ENCODE measurements at places on chromosomes 4 and X.
A peak's percentile ranks its signal among the peaks of the same experiment; 100 is the strongest.

GRCh38 chrX:27555514-27555913 lies 34.6 kb upstream of the DCAF8L2 start:
- no peak overlapping the region for H3K4me3 ChIP-seq
- no peaks in the 10 kb centered on the region for H3K36me3 ChIP-seq
- no peak for DNase-seq
- no peaks in the 10 kb centered on the region for H3K4me1 ChIP-seq
- H3K27ac ChIP-seq, result no peak overlapping the region

DNA sequence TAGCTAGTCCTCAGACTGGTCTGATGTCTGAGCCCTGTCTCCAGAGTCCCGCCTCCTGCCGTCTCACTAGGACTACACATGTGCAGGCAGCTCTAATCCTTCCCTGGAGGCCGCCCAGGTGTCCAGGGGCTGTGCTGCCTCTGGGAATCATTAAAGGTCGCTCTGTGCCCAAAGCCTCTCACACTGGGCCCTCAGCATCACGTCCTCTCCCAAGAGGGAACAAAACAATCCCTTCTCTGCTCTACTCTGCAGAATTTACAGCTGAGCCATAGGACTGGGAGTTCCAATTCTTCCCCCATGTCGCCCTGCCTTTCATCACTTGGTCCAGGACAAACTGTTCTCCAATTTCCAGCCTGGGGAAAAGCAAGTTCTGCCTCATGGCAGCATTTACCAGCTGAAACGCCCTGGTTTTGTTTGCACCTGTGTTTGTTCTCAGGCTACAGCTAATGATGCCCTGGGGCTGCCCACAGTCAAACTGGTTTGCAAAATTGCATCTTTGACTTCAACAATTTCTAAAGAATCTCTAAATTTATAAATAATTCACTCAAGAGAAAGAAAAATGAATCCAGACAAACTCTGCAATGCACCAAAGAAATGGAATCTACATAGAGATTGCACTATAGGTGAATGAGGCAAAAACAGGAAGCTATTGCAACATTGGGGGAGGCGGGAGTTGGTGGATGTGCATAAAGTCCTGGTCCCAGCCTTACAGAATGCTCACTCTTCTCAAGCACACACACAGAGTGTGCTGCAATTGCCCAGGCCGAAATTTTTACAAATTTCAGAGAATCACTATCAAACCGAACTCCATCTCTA lies 7.2 kb upstream of the MRFAP1 start:
- H3K36me3 ChIP-seq, result no peaks in the 10 kb centered on the region
- no peak for DNase-seq
- no peak overlapping the region for H3K27ac ChIP-seq
- no peaks in the 10 kb centered on the region for H3K27me3 ChIP-seq

DNA sequence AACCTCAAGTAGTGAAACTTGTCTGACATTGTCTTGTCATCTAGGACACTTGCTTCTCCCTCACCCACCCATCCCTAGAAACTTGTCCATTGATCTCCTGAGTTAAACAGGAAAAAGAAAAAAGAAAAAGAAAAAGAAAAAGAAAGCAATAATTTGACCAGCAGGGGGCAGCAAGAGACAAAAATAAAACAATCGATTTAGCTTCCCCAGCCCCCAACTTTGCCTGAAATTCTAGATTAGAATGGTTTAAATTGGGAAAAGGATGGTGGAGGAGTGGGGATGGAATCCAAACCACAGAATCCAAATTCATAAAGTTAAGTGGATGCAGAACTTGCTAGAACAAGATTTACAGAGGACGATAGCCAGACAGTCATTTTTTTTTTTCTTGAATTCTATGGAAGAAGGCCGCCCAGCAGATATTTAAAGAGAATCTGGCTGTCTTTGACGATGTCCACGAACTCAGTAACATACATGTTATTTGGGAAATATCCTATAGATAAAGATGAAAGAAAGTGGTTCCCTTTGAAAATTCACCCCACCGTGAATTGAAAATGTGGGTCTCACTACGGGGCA lies 282.9 kb downstream of the USP46 start:
- no peak overlapping the region for H3K27ac ChIP-seq
- peak; percentile 57 for DNase-seq
- no peaks in the 10 kb centered on the region for H3K4me1 ChIP-seq
- H3K4me3 ChIP-seq, result no peak overlapping the region
- no peaks in the 10 kb centered on the region for H3K36me3 ChIP-seq
- no peaks in the 10 kb centered on the region for H3K27me3 ChIP-seq

DNA sequence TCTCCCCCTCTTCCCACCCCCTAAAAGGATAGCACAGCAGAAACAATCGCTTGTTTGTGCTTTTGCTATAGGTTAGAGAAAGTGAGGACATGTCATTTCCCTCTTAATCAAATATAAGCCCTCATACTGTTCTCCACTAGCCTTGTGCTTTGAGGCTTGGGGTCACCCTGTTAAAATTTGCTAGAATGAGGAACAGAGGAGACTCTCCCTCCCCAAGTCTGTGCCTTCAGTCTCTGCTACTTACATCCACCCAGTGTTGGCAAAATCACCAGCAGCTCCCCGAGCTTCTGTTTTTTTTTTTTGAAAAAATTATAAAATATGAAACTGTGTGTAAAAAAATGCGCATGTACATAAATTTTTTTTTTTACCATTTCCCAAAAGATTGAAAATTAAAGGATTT lies 19.3 kb downstream of the KLF3 start:
- no peaks in the 10 kb centered on the region for H3K36me3 ChIP-seq
- no peak overlapping the region for H3K4me3 ChIP-seq
- H3K4me1 ChIP-seq, result no peaks in the 10 kb centered on the region

- H3K36me3 ChIP-seq, result no peaks in the 10 kb centered on the region
- no peaks in the 10 kb centered on the region for H3K4me1 ChIP-seq
- H3K27me3 ChIP-seq, result no peaks in the 10 kb centered on the region
- H3K27ac ChIP-seq, result no peak overlapping the region
- DNase-seq, result no peak
Observed at GRCh38 chr4:89506866-89507491, 199.4 kb upstream of the GPRIN3 start.

- no peak overlapping the region for H3K27ac ChIP-seq
- no peak for DNase-seq
- no peaks in the 10 kb centered on the region for H3K27me3 ChIP-seq
- no peak overlapping the region for H3K4me3 ChIP-seq
- no peaks in the 10 kb centered on the region for H3K4me1 ChIP-seq
- no peaks in the 10 kb centered on the region for H3K36me3 ChIP-seq
Observed at GRCh38 chrX:42220083-42220482, 296.7 kb upstream of the CASK start.

DNA sequence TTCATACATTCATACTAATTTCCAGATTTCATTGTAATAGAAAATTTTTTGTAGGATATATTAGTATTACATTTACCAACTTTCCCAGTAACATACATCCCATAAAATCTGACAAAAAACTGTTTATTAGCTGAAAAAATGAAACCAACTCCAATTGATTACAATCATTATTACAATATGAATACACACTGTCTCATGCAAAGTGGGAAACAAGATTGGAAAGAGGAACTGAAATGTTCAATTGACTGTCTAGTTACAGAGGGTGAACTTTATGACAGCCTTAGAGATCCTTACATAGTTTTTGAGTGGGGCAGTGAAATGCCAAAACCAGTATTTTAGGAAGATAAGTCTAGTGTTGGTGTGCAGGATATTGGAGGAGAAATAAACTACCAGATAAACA lies 2.3 kb upstream of the AMBN start:
- no peak for DNase-seq
- H3K4me1 ChIP-seq, result no peaks in the 10 kb centered on the region

DNA sequence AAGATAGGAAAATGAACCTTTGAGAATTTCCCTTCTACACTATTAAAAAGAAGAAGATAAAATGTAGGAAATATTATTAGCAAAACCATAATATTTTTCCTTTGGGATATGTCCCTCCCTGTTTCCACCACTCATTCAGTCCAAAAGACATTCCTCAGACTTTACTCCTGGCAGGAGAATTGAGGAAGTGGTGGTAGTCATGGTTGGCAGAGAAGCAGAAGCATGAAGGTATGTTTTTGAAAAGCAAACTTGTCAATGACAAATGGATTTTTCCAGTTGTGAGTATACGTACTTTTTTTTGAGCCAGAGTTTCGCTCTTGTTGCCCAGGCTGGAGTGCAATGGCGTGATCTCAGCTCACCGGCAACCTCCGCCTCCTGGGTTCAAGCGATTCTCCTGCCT lies 13.7 kb downstream of the STAG2 start:
- H3K4me1 ChIP-seq, result no peaks in the 10 kb centered on the region
- H3K36me3 ChIP-seq, result no peaks in the 10 kb centered on the region
- H3K4me3 ChIP-seq, result no peak overlapping the region
- no peak for DNase-seq
- H3K27ac ChIP-seq, result no peak overlapping the region
- no peaks in the 10 kb centered on the region for H3K27me3 ChIP-seq

DNA sequence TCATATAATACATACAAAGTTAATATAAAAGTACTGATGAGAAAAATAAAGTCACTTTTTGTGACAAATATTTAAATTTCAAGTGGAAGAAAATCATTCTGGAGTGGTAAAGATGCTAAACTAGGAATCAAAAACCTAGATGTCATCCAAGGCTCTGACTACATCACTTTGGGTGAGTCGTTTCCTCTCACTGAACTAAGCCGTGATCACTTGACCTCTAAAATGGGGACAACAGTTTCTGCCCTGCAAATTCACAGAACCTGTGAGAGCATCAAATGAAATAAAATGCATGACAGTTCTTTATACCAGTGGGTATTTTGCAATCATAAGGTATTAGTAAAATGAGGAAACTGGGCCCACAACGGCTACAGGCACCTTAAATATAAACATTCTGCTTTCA lies 63.8 kb downstream of the PRDM5 start:
- DNase-seq, result no peak
- H3K4me1 ChIP-seq, result no peaks in the 10 kb centered on the region
- no peak overlapping the region for H3K27ac ChIP-seq
- H3K36me3 ChIP-seq, result no peaks in the 10 kb centered on the region

DNA sequence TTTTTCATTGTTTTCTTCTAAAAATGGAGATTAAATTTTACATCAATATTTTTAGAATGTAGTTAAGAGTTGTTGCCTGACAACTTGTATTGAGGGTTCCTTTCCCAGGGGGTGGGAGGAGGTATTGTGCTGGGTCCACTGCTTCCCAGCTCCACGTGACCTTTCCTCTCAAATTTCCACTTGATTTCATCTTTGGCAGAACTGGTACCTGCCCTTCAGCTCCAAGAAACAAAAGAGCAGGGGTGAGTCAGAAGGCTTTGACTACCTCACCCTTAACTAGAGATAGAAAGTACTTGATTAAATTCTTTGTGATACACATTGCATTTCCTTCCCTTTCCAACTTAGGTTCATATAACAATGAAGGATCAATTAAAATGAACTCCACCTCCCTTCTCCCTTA lies 19.7 kb downstream of the TRIM2 start:
- no peak for DNase-seq
- peak overlapping the region; percentile 89 for H3K27ac ChIP-seq
- H3K4me1 ChIP-seq, result peaks cover 9% of the 10 kb centered on the region
- H3K36me3 ChIP-seq, result no peaks in the 10 kb centered on the region

- no peaks in the 10 kb centered on the region for H3K4me1 ChIP-seq
- no peaks in the 10 kb centered on the region for H3K27me3 ChIP-seq
- H3K4me3 ChIP-seq, result no peak overlapping the region
Observed at GRCh38 chrX:115939070-115939469, 231.5 kb upstream of the AGTR2 start.

DNA sequence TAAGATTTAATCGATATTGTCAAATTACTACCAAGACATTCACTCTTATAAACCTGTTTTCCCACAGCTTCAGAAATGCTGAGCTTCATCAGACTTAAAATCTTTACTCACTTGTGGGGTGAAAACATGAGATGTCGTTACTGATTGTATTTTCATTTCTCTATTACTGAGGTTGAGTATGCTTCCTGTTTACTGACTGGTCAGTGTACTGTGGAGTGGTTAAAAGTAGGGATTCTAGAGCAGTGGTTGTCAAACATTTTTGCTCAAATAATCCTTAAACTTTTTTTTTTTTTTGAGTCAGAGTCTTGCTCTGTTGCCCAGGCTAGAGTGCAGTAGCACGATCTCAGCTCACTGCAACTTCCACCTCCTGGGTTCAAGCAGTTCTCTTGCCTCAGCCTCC lies 50.3 kb downstream of the NSUN7 start:
- no peaks in the 10 kb centered on the region for H3K36me3 ChIP-seq
- no peak overlapping the region for H3K4me3 ChIP-seq
- no peak overlapping the region for H3K27ac ChIP-seq

- DNase-seq, result no peak
- H3K27me3 ChIP-seq, result peaks cover 14% of the 10 kb centered on the region
- peak overlapping the region; percentile 94 for H3K27ac ChIP-seq
- H3K36me3 ChIP-seq, result no peaks in the 10 kb centered on the region
- peak overlapping the region; percentile 79 for H3K4me3 ChIP-seq
- no peaks in the 10 kb centered on the region for H3K4me1 ChIP-seq
Observed at GRCh38 chrX:136146614-136147314, 569 bp upstream of the FHL1 start.

- DNase-seq, result no peak
- no peaks in the 10 kb centered on the region for H3K4me1 ChIP-seq
- no peaks in the 10 kb centered on the region for H3K36me3 ChIP-seq
- no peaks in the 10 kb centered on the region for H3K27me3 ChIP-seq
- H3K4me3 ChIP-seq, result no peak overlapping the region
Observed at GRCh38 chr4:59770601-59771264, 1429.4 kb upstream of the ADGRL3 start.

- no peak overlapping the region for H3K27ac ChIP-seq
- DNase-seq, result no peak
- no peaks in the 10 kb centered on the region for H3K27me3 ChIP-seq
- H3K36me3 ChIP-seq, result no peaks in the 10 kb centered on the region
Observed at GRCh38 chr4:3523628-3524221, 8.5 kb downstream of the LRPAP1 start.

GRCh38 chrX:20361081-20361889 lies 94.6 kb upstream of the RPS6KA3 start:
- no peaks in the 10 kb centered on the region for H3K4me1 ChIP-seq
- no peaks in the 10 kb centered on the region for H3K36me3 ChIP-seq
- no peak overlapping the region for H3K27ac ChIP-seq
- no peak overlapping the region for H3K4me3 ChIP-seq

DNA sequence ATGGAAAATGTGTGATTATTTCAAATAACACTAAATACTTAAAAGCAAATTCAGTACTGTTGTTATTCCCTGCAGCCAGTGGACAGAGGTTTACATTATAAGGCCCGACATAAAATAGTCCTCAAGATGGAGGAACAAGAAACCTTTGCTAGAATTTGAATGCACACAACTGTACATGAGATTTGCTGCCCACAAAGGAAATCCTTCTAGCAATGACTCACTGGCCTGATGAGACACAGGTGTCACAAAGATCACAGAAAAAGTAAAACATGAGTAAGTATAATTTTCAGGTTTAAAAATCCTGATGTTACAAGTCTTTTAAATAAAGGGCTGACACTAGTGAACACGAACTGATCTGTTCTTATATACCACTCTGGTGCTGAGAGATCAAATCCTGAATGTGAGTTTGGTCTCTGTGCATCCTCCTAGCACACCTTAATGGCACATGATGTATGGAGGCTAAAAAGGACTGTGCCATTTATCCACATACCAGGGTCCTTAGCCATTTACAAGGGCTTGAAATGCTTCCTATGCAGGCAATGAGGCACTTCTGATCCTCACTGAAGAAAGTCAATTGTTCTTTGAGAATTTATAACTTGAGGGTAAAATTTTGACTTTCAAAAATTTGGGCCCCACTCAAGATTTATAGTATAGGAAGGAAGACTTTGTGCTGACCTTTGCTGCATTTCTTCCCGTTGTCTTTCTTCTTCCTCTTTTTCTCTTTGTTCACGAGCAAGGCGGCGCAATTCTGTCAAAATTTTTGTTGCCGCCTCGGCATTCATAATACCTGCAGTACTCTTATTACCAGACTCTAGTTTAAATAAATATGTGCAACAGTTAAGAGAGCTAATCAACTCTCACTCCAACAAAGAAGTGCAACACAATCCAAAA lies 23.0 kb downstream of the MAP7D3 start:
- H3K4me3 ChIP-seq, result no peak overlapping the region
- H3K4me1 ChIP-seq, result no peaks in the 10 kb centered on the region
- no peaks in the 10 kb centered on the region for H3K27me3 ChIP-seq
